RWPE1 (cell line): ENCODE measurements at places on chromosomes 5 and 9.

DNA sequence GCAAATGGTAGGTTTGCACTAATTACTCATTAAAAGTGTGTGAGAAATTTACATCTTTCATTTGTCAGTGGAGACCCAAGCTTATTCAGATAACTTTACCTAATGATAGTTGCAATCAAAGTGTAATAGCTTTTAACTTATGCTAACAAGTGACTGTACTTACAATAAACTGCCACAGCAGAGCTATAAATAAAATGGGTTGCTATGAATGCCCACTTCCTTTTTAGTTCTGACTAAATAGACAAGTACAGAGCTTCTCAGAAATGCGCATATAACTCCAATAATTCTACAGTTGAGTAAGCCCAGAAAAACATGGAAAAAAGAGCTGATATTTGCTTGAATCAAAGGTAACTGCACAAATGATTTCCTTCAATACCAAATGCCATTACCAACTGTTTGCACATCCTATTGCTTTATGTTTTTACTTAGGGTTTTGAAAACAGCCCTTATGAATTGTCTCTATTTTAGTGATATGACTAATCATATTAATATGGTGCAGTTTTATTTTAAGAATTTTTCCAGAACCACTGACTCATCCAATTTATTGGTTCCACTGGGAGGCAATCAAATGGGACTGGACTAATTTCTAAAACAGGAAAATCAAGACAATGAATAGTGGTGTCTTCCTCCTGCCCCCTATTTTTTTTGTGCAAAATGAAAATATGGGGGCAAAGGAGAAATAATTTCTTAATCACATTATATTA, 84.1 kb downstream of the PPP2R2B start:
- peak; percentile 11 for DNase-seq

GRCh38 chr5:10705747-10706146, 55.3 kb downstream of the DAP start:
- DNase-seq, result peak; percentile 56

- DNase-seq, result no peak
Measured at GRCh38 chr9:98778711-98779530, 17.4 kb downstream of the ANKS6 start.

DNA sequence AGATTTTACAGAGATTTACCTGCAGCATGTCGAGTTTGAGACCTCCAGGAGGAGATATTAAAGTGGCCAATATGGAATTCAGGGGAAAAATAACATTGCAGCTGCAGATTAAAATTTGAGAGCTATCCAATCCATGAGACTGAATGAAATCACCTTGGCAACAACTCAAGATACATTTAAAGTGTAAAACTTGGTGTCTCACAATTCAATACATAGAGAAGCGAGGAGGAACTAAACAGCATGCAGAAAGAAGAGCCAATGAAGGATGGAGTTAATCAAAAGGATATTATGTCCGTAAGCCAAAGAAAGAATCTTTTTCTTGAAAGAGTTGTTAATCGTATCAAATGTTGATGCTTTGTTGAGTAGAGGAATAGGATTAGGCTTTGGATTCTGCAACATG, 455.1 kb downstream of the CDH18 start:
- no peak for DNase-seq

- DNase-seq, result no peak
Measured at GRCh38 chr5:73233461-73234203, 60.6 kb downstream of the TMEM174 start.

DNA sequence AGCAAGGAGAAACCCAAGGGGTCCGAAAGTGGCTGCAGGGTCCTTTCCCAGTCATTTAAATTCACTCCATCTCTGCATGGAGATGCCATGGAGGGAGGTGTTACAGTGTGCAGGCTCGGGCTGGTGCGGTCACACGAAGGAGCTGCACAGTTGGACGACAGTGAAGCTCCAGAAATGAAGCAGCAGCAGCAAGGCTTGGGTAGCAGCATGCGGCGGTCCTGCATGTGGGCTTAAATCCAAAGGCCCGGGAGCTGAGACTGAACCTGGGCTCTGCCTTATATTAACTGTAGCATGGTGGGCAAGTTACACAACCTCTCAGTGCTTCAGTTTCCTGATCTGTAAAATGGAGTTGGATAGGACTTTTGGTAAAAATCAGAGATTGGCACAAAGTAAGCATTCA, 51.4 kb downstream of the APBA1 start:
- DNase-seq, result no peak

- no peak for DNase-seq
Measured at GRCh38 chr9:95116002-95116807, 201.3 kb downstream of the FANCC start.

GRCh38 chr5:35153375-35153932, 76.8 kb downstream of the PRLR start:
- DNase-seq, result no peak

GRCh38 chr9:111482694-111483438, 1.3 kb downstream of the ECPAS start:
- DNase-seq, result peak; percentile 90

- no peak for DNase-seq
Measured at GRCh38 chr5:101574017-101574416, 670.9 kb upstream of the ST8SIA4 start.

DNA sequence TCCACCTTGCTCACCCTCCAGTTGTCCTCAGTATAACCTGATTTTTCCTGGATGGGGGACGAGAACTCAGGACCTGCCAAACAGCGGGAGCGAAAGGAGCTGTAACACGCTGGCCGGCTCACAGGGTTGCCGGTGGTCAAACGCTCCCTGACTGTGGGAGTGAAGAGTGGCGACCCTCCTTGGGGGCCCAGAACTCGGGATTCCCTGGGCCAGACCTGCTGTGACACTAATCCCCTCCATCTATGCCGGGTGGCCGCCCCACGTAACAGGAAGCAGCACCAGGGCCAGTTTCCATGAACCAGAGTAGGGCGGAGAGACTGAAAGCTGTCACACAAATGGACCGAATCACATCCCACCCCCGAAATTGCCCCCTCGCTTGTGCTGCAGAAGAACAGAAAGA, 1809.2 kb upstream of the ACO1 start:
- no peak for DNase-seq

- no peak for DNase-seq
Measured at GRCh38 chr5:30287890-30288289, 905.6 kb upstream of the CDH6 start.

GRCh38 chr5:57834829-57835608, 352.4 kb upstream of the ACTBL2 start:
- peak; percentile 72 for DNase-seq

DNA sequence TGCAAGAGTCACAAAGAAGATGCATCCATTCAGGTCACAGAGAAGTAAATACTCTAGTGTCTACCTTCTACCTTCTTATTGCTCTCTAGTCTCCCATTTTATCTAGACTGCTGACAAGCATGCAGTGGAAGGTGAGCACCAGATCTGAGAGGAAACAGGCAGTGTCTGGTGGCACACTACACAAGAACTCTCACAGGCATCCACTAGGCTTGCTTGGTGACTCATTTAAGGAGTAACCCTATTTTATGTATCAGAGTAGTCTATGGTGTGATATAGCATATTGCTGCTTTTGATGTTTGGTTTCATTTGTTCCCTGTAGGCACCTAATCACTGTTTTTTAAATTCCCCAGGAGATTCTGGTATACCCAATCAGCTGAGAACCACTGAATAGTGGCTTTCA, 1.6 kb upstream of the THBS4 start:
- no peak for DNase-seq

- no peak for DNase-seq
Measured at GRCh38 chr5:1051366-1051720, 42.7 kb downstream of the NKD2 start.

- DNase-seq, result no peak
Measured at GRCh38 chr9:131117121-131117761, 8.1 kb upstream of the NUP214 start.

- DNase-seq, result no peak
Measured at GRCh38 chr5:171469326-171469725, 49.9 kb downstream of the FGF18 start.

- DNase-seq, result no peak
Measured at GRCh38 chr5:424301-425110, 18.5 kb upstream of the EXOC3 start.

- no peak for DNase-seq
Measured at GRCh38 chr9:127014216-127014909, 99.8 kb downstream of the RALGPS1 start.

DNA sequence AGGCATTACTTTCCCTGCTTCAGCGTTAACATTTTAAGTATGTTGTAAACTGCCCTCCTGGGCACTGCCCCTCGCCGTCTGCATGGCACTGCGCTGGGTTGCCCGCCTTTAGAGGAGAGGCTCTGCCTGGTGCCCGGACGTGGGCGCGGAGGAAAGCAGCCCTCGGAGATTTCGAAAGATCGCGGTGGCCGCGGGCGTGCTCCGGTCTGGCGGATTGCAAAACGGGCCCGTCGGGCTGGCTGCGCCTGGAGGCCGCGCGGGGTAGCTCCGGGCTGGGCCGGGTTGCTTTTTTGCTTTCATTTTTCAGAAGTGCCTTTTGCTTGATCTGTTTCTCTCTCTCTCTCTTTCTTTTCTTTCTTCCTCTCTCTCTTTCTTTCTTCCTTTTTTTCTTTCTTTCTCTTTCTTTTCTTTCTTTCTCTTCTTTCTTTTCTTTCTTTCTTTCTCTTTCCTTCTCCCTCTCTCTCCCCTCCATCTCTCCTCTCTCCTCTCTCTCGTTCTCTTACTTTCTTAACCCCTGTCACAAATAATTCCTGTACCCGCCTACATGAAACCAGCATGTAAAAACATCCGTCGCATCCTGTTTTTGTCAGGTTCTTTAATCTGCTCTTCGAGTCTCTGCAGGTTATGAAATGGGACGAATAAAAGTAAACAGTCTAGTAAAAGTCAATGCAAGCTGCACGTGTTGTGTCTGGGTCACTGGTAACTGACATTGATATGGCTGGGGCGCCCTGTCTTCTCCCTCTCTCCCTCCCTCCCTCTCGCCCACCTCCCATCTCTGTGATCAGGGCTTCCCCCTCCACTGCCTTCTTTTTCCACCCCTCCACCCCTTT, 1.7 kb downstream of the FST start:
- peak; percentile 92 for DNase-seq

GRCh38 chr5:61813361-61813760, 481.3 kb downstream of the ZSWIM6 start:
- DNase-seq, result no peak

- DNase-seq, result peak; percentile 92
Measured at GRCh38 chr5:146048994-146049703, 56.2 kb downstream of the PLAC8L1 start.

DNA sequence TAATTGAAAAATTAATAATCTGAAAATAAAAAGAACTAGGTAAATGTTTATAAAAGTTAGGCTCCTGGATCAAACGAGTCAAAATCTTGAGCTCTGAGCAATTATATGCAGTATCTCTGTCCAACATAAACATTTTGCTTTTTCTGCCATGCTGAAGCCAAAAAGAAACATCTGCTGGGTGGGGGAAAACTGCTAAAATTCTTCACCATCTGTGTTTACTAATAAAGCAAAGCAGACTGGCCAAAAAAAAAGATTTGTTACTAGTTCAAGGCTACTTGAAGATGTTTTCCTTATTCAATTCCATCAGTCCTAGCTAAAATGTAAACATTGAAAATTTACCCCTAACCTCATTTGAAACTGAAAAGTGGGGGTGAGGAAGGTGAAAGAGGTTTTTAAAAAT, 29.7 kb downstream of the GTF3C4 start:
- no peak for DNase-seq

DNA sequence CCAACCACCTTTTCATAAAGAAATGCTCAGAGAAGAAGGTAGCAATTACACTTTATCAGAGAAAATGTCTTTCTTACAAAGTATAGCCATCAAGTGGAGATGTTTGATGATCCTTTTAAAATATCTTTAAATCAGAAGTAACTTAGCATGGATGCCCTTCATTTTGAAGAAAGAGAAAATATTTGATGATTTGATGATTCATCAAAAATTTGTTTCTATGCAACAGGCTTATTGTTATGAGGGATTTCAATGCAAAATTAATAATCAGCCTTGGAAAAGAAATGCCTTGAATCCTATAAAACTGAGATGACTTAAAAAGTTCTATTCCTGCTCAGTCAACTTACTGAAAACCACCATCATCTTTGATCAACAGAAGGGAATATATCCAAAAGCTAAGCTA, 291.6 kb downstream of the MLLT3 start:
- DNase-seq, result no peak
